ENCODE measurements at places on chromosomes 2 and 18.

DNA sequence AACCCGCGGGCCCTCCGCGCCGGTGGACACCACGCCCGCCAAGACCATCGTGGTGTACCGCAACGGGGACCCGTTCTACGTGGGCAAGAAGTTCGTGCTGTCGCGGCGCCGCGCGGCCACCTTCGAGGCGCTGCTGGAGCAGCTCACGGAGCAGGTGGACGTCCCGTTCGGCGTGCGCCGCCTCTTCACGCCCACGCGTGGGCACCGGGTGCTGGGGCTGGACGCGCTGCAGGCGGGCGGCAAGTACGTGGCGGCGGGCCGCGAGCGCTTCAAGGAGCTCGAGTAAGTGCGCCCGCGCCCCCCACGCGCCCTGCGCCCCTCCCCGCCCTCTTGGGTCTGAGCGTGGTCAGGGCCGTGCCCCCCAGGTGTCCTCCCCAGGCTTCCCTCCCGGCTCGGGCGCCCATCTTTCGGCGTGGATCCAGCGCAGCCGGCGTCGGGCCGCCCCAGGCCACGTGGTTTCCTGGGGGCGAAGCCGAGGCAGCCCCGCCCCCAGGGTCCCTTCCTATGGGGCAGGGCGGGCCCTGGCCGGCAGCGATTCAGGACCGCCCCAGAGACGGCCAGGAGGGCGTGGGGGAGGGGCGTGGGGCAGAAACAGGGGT, 481 bp downstream of the DCDC2C start:
- no peak for DNase-seq

DNA sequence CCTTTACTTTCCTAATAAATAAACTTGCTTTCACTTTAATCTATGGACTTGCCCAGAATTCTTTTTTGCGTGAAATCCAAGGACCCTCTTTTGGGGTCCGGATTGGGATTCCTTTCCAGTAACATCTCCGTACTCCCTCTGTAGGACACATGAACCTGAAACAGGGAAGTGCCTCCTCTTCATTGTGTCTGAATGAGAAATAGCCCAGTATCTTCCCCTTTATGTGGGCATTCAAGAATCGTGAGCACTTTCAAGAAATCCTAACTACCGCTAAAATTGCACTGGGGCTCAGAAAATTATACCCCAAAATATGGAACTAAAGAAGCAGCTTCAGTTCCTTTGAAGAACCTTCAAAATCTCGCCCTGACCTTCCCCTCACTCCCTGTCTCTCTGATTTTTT, 7.8 kb upstream of the POMC start:
- no peak for DNase-seq

DNA sequence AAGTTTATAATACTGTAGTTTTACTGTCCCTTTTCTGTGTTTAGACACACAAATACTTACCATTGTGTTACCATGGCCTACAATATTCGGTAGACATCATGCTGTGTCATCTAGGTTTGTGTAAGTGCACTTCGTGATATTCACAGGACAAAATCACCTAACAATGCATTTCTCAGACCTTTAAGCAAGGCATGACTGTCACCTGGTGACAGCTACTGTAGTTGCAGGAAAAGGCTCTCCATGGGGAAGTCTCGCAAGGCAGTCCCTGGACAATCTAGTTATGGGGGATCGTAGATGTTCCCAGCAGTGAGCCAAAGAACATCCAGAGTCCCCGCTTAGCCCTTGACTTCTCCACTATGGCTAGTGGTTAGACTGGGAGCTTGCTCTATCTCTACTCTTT, 73.1 kb downstream of the EIF2AK3 start:
- no peak for DNase-seq

DNA sequence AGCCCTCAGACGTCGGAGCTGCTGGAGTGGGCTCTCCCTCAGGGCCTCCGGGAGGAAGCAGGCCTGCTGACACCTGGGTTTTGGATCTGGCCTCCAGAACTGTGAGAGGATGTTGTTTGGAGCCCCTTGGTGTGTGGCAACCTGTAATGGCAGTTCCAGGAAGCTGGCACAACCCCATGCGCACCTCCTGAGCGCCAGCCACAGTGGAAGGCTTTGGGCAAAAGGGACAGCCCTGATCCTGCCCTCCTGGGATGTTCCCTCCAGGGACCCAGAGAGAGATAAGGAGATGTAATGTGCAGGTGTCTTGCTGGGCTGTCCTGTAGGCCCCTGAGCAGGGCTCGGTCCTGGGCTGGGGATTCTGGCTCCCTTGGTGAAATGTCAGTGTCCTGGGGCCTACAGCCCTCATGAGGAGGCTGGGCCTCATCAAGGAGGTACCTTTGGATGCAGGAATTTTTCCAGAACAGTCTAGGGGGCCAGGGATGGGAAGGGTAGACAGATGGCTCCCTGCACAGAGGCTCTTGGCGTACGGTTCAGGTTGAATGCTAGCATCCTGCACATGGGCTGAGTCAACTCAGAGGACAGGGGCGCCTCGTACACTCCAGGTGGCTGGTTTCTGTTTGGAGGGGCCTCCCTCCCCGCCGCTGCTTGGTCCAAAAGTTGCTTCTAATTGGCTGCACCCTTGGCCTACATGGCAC, 61.1 kb downstream of the ASB1 start:
- DNase-seq: no peak

DNA sequence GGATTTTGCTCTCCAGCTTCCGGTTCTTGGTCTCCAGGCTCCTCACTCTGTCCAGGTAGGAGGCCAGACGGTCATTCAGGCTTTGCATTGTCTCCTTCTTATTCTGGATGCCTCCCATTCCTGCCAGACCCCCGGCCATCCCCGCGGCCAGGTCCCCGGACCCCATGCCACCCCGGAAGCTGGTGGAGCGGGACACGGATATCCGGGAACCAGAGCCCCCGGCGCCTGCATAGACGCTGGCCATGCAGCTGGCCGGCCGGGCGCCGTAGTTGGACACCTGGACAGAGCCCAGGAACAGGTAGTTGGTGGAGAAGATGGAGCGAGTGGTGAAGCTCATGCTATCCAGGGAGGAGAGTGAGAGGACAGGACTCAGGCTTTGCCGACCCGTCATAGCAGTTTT, 23.5 kb upstream of the PPP1R1C start:
- DNase-seq: no peak

DNA sequence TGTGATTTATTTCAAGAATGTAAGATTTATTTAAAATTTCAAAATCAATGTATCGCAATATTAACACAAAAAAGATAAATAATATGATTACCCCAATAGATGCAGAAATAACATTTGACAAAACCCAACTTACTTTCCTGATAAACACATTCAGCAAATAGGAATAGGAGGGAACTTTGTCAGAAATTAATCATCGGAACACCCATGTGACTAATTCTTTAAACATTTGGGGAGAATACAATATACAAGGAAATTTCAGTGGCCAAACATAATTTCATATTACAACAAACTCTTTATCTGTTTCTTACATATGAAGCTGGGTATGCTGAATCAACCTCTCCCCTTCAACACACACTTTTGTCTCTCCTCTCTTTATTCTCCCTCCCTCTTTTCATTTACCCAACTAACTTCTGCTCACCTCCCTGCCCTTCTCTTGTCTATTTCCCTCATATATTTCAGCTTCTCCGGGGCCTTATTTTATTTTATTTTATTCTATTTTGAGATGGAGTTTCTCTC, 309.6 kb upstream of the CNTNAP5 start:
- DNase-seq: no peak

DNA sequence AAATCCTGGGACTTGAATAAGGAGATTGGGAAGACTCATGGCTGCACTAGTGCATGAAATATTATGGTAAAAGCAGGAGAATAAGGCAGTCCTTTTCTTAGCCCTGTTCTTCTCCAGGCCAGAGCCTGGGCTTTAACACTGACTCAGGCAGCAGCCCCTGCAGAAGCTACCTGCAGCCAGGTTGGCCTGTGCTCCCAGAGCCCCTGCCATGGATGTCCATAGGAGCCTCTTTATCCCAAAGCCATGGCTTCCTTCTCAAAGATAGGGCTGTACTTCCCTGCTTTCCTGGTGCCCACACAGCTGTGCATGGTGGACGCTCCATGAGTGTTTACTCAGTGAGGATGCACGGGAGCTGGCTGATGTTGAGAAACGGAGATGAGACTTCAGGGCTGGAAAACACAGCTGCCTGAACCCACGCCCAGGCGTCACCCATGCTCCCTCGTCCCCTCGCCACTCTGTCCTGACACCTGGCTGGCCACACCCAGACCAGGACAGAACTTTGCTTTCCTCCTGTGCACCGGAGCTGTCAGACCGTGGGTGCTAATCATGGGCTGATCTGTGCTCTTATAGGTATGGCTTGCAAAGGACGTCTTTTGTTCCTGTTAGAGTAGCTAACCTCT, 135.5 kb downstream of the GLI2 start:
- no peak for DNase-seq

GRCh38 chr2:88265352-88266303, 95.5 kb downstream of the THNSL2 start:
- DNase-seq: no peak

- DNase-seq: no peak
Measured at GRCh38 chr2:216752855-216753505, 57.6 kb upstream of the IGFBP5 start.

DNA sequence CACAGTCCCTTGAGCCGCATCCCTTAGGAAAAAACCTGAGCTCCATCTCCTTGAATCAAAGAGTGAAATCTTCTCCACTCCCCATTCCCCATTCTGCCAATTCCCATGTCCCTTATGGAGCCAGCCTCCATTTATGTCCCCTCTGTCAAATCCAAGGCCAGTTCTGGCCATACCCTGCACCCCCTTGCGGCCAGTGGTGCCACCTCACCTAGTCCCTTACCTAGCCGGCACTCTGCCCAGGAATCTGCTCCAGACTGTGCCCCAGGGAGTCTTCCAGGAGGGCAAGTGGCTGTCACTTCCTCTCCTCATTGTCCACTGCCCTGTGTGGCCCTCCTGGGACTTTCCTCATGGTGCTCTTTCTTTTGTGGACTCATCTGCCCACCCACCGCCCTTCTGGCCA, 195.4 kb upstream of the RMP24 start:
- DNase-seq: no peak

DNA sequence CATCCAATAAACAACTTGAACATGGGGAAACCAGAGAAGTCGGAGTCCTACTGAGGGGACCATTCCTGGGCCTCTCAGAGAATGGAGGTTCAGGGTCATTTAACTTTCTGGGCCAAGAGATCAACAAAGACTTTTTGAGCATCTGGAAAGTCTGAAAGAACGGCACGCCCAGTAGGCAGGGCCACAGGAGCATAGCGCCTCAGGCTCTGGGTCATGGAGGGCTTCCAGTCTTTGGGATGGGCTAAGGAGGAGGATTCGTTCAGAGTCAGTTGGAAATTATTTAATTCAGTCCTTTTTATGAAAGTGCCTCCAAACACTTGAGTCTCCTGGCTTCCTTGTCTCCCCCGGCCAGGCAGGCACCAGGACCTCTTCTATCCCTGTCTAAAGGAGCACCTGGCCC, 101.1 kb upstream of the GLI2 start:
- no peak for DNase-seq

DNA sequence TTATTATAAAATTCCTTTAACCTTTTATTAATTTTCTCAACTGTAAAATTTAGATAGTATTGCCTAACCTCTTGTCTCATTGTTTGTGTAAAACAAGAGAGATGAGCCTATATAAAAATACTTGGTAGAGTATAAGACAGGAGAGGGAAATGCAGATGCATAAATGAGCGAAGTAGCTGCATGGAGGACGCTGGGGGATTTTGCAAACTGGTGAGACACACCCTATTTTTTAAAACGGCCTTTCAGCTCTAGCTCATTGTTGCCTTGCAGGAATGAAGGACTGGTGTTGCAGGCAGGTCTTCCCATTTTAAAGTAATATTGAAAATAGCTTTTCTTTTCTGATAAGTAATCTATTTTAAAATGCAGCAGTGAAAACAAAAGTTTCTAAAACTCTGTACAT, 435.3 kb upstream of the HNRNPA3 start:
- DNase-seq: no peak

DNA sequence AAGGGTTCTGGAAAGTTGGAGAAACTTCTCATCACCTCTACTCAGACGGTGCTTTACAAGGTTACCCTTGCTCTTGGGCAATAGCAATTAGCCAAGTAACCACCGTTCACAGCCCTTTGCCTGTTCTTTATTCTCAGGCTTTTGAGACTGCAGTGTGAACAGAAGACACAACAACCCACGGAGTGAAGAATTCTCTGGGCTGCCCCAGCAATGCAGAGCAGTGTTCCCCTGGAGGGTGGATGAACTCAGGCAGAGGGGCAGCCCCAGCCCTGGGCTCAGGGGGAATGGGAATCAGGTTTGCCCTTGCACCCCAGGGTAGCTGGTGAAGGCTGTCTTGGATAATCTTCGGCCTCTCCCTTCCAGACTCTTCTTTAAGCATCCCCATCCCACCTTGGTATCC, 69.1 kb downstream of the MCFD2 start:
- DNase-seq: no peak

DNA sequence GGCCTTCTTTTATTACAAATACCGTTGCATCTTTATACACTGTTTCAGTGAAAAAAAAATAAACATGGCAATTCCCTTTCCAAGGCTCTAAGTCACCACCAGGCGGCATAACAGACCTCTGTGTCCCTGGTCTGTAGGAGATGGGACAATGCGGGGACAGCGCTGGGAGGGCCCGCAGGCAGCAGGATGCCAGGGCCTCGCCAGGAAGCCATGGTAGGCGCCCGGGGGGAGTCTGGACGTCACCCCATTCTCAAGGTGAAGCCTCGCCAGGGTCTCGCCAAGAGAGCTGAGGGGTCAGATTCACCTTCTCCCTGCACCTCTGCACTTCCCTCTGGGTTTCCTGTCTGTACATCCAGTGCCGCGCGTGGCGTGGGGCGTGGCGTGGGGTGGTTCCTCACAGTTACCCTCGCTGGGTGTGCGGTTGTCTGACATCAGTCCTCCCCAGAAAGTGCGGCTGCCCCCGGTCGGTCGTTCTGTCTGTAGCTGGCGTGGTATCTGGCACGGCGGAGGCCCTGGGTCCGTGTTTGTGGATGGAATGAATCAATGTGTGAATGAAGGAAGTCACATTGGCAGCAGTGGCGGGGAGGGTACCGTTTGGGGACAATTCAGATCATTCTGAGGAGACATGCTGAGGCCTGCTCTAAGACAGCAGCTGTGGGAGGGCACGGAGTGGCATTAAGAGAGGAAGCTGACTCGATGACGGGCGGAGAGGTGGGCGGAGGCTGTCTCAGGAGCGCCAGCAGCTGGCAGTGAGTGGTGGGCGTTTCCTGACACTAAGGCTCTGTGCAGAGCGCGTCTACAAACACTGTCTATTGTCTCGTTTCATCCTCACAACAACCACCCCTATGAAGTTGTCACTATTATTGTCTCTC, 46.0 kb downstream of the LRRFIP1 start:
- DNase-seq: peak; percentile 84

- DNase-seq: no peak
Measured at GRCh38 chr2:181750305-181750704, 70.0 kb upstream of the NEUROD1 start.

DNA sequence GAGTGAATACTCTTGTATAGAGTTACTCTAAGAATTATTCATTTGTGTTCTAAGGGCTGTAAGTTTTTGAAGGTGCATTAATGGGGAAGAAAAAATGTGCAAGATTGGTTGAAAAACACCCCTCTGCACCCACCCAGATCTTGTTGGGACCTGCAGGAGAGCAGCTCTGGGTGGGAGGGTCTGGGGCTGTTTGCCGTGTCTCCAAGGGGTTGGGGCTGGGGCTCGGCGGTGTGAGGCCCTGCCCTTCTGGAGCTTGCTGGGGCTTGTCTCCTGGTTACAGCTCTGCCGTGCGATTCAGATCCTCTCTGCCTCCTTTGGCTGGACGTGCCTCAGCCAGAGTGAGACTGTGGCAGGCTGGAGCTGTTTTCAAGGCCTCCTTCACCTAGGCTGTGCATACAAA, 26.1 kb downstream of the IGFBP2 start:
- DNase-seq: no peak

Measured in OCI-LY7 (cell line).